ENCODE measurements at places on chromosomes 5 and 9.
A peak's percentile ranks its signal among the peaks of the same experiment; 100 is the strongest.

- DNase-seq: no peak
Measured at GRCh38 chr5:103469288-103470040, 93.1 kb downstream of the NUDT12 start.

DNA sequence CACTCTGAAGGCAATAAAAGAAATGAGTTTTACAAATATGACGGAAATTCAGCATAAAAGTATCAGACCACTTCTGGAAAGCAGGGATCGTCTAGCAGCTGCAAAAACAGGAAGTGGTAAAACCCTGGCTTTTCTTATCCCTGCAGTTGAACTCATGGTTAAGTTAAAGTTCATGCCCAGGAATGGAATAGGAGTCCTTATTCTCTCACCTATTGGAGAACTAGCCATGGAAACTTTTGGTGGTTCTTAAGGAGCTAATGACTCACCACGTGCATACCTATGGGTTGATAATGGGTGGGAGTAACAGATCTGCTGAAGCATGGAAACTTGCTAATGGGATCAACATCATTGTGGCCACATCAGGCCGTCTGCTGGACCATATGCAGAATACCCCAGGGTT, 93.5 kb upstream of the RGMB start:
- no peak for DNase-seq

- DNase-seq: no peak
Measured at GRCh38 chr9:80440724-80441123, 869.0 kb downstream of the TLE4 start.

DNA sequence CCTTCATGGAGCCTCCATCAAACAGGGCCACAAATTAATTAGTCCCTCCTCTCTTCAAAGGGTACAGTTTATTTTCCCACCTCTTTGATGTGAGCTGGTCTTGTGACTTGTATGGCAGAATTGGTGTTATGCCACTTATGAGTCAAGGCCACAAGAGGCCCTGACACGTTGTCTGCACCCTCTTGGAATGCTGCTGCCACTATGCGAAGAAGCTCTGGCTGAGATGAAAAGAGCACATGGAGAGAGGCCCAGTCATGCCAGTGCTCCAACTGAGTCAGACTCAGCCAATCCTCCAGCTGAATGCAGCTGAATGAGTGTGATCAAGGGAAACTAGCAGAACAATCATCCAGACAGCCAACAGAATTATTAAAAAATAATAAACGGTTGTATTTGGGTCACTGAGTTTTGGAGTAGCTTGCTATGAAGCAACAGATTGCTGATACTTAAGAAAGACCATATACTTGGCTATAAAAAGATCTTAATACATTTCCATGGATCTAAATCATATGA, 128.3 kb downstream of the MARCHF11 start:
- DNase-seq: no peak

- peak; percentile 96 for DNase-seq
Measured at GRCh38 chr5:176388444-176389134, at the start of the genes HIGD2A and NOP16. TSS of gene HIGD2A (plus strand) at chr5:176388751. CDS start at chr5:176388820, 69 bp downstream. TSS of gene NOP16 (minus strand) at chr5:176388598. CDS start at chr5:176388539, 59 bp downstream.

DNA sequence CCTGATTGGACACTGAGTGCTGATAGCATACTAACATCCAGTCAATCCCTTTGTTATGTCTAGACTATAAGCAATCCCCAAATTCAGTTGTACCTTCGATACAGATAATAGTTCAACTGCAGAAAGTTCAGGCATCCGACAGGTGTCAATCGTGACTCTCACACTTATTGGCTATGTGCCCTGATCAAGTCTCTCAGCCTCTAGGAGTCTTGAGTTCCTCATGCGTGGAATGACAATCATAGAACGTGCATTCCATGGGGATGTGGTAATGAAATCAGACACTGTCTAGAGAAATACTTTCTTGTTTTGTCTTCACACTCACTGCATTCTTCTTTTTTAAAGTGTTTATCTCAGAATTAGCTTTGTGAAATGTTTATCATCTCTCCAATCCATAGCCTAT, 4.8 kb downstream of the ANKRD34B start:
- peak; percentile 52 for DNase-seq

DNA sequence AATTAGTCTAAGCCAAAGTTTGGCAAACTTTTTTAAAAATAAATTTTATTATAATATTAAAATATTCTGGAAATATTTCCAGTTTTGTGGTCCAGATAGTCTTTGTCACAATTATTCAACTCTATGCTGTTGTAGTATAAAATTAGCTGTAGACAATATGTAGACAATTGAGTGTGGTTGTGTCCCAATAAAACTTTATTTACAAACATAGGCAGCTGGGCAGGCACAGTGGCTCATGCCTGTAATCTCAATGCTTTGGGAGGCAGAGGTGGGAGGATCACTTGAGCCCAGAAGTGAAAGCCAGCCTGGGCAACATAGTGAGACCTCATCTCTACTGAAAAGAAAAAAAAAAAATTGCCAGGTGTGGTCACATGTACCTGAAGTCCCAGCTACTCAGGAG, 150.5 kb upstream of the EPB41L4A start:
- DNase-seq: no peak

- no peak for DNase-seq
Measured at GRCh38 chr5:132460846-132461568, 29.6 kb downstream of the IRF1 start.

DNA sequence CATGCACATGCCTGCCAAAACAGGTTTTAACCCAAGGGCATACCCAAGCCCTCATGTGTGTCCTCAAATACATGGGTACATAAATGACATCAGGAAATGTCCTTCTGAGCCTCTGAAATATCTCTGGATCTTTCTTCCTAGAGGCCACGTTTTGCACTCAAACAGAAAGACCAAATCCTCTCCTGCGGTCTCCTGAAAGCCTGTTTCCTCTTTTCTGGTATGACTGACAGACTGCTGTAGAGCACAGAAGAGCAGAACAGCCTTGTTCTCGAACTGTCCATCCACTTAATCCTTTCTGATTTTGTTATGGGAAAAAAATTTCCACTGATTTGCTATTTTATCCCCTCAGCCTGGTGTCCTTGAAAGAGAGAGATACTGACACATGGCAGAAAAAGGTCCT, 107.2 kb downstream of the ASTN2 start:
- no peak for DNase-seq

DNA sequence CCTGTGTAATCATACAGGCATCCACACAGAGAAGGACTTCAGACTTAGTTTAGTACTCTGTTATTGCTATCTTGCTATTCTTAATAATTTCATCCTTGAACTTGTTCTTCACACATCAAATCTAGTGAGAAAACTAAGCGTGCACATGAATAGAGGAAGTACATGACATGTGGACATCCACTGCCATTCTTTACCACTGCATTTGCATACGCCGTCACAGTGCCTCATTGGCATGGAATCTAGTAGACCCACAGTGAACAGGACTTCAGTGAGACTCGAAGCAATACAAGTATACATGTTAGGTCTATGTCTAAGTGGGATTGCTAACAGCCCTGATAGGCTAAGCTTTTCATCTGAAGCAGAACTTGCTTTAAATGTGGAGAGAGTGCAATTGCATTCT, 592.1 kb downstream of the TLE4 start:
- no peak for DNase-seq

DNA sequence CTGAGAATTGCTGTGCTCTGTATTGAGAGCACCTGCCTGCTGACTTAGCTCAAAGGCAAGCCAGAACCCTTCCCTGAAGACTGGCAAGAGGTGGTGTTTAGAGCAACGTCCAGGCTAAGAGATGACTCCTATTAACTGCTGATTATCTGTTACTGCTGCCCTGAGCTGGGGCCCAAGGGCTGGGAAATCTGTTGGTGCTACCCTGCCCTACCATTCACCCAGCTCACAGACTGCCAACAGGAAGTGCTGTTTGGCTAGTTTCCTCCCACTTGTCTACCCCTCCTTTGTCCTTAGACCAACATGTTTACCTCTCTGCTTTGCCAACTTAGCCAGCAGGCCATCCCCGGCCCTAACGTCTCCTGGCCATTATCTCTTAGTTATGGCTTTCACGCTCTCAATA, 6.9 kb downstream of the RAB24 start:
- DNase-seq: no peak

DNA sequence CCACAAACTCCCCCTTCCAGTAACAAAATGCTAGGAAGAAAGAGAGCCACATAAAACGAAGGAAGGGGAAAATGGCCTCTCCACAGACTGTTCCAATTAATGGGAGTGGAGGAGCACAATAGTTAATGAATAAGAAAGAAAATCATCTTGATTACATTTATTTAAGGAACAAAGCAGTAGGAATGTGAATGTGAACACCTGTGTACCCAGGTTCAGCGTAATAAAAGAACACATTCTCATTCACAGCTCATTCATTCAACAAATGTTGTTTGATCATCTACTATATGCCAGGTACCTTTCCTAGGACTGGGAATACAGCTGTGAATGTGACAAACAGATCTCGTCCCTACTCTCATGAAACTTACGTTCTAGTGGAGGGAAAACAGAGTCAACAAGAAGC, 35.7 kb downstream of the SIL1 start:
- no peak for DNase-seq

GRCh38 chr5:161471211-161471950, 75.1 kb downstream of the GABRB2 start:
- DNase-seq: no peak

GRCh38 chr5:34930870-34931269, 1.5 kb downstream of the DNAJC21 start:
- no peak for DNase-seq

- DNase-seq: no peak
Measured at GRCh38 chr5:119174578-119175163, 103.8 kb downstream of the DMXL1 start.

DNA sequence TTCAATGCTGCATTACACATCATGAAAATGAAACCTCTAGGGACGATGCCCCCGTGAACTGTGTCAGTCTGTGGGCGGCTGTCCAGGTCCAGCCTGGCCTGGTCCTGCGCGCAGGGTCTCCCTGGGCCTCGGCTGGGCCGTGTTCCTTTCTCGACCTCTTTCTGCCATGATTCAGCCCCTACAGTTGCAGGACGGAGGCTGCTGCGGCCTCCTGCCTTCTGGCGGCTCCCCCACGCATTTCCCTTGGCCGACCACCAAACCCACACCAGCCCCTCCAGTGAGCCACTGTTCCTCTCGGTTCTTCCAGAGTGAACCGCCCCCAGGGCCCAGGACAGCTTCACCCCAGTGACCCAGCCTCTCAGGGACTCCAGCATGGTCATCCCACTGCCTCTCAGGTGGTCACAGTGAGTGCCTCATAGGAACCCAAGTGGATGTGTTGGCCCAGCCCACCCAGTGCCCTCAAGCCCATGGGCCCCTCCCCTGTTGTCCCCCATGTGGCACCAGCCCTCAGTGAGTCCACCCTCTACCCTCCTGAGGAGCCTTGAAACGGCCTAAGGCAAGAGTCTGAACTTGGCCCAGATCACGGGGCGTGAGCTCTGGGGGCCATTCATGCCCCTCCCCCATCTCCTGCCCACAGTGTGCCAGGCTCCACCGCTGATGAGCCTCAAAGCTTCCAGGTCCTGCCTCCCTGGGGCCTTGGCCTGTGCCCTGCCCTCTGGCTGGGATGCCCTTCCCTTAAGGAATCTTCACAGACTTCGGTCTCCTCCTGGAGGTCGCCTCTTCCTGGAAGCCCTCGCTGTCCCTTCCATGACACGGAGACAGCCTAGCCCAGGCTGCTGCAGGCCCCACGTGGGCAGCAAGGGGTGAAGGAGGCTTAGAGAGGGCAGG, 10.0 kb upstream of the CLIC3 start:
- no peak for DNase-seq

DNA sequence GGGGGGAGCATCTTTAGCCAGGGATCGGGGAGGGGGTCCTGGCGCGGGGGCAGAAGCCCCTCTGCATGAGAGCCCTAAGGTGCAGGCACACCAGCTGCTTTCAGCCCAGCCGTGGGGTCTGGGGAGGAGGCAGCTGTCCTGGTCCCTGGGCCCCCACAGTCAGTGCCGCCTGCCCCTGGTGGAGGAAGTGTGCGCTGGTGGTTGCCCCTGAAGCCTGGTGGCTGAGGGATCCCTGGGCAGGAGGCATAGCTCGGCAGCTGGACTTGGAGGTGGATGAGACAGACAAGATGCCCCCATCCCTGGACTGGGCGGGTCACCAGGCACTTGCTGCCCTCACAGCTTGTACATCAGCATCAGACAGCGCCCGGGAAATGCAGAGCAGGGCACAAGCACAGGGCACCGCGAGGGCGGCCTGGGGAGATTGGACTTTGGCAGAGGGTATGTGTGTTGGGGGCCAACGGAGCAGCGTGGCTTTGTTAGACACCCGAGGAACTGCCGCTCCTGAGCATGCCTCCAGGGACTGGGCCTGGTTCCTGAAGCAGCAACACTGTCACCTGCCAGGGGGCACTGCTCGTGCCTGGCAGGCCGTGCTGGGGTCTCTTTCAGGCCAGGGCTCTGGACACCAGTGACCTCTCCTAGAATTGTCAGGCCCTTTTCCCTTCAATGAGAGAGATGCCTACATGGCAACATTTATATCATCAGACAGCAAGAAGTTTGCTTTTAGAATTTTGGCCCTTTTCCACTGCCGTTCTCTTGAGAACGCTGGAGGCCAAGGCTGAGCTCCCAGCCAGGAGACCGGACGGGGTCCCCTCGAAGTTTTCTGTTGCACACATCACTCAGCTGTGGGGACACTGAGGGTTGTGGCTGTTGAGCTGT, 41.9 kb upstream of the CTSL start:
- no peak for DNase-seq

- DNase-seq: no peak
Measured at GRCh38 chr5:94945656-94946055, 327.2 kb downstream of the SLF1 start.

DNA sequence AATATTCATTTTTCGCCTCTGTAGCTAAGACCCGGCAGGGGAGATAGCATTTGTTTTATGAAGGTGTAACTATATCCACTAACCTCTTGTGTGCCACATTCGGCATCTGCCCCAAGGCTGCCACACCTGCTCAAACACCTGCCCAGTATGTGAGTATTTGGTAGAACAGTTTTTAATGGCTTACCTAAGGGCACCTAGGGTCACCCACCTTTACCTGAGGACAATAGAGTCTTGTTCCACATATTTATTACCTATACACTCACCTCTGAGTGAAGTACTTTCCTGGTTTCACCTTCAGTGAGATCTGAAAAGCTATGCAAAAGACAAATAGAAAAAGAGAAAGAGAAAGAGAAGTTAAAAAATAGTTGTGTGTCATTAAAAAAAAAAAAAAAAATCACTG, 68.0 kb upstream of the PIP5K1B start:
- no peak for DNase-seq

DNA sequence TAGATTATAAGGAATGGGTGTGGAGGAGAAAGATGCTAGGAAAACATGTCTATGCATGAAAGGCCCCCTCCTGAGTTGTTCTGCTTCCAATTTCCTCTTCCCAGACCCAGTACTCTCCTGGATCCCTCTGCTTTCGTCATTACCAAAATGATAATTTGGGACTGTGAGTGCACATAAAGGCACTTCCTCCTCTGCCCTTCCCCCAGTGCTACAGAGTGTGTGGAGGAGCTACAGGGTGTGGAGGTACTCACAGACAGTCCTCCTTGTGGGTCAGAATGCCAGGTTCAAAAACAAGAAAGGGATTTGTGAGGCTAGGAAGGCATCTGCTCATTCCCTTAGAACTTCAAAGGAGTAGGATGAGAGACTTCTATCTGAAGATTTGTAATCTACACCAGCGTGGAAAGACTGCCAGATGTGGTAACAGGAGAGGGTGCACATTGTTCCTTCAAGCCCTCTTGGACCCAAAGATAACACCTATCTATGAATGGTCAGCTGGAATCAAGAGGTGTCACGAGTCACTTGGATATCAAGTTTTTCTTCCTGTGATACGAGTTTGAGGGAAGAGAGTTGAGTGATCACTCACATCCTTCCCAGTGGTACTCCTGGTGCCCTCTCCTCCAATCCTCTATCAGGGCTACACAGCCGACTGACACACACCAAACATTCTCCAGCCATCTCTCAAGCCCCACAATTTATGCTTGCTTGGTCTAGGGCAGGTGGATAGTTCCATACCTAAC, 201.1 kb downstream of the EPB41L4A start:
- DNase-seq: no peak

GRCh38 chr5:8730194-8730593, 815.7 kb downstream of the SEMA5A start:
- DNase-seq: peak; percentile 7

Measured in urothelium cell line (cell line).